Neural crest cell (in vitro differentiated cells): ENCODE measurements at places on chromosomes 2 and 18.

DNA sequence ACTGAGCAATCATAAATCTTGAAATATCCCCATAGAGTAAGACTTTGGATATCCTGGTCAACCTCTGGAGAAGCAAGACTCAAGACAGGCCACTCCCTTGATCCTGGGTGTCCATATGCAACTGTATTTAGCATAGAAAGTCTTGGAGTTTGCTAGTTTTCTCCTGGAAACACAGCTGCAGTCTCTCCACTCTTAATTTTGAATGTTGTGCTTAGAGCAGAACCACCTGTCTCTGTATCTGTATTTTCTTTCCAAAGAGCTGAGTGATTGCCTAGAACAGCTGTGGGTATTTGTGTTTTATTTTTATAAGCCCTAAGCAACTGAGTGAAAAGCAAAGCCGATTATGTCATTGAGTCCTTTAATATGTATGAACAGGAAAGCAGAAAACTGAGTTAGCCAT is 64.1 kb upstream of the ADAM23 start:
- DNase-seq = no peak

DNA sequence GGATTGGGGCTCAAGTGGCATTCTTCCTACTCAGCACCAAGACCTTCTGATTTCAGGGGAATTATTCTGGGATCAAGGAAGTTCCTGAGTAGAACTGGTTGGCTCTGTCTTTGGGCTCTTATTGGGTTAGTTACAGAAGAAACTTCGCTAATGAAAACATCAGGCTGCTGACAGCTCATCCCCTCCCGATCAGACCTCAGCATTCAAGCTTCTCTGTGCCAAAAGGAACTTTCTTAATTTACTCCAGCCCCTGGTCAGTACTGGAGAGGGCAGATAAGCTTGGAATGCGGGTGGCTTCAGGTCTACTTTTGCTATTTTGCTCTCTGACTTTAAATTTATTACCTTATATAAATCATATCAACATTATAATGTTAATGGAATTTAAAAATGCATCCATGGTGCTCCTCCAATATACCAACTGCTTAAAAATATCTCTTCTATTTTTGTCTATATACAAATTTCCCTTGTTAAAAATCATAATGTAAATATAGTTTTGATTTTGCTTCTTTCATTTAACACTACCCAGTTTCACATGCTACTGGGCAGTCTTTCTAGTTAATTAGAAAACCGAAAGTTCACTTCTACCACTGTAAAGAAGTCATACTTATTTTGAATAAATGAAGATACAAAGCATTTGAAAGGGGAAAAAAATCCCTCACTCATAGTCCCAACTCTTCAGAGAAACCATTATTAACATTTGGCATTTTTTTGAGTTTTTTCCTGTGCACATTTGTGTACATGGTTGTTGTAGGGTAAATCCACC is 34.4 kb downstream of the PCARE start:
- DNase-seq = no peak

DNA sequence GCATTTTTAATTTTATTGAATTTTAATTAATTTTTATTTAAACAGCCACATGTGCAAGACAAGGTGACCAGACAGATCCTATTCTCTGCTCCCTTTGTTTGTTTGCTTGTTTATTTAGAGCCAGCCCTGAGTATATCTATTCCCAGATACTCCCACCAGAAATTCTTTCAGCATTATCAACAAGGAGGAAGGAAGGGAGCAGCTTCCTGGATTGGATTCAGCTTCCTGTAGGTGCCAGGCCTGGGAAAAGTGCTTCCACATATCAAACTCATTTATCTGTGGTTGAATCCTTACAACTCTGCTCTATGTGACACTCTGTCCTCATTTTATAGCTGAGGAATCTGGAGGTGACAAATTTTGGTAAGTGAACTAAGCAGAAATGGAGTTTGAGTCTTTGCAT is 60.5 kb upstream of the KLF7 start:
- DNase-seq = no peak

DNA sequence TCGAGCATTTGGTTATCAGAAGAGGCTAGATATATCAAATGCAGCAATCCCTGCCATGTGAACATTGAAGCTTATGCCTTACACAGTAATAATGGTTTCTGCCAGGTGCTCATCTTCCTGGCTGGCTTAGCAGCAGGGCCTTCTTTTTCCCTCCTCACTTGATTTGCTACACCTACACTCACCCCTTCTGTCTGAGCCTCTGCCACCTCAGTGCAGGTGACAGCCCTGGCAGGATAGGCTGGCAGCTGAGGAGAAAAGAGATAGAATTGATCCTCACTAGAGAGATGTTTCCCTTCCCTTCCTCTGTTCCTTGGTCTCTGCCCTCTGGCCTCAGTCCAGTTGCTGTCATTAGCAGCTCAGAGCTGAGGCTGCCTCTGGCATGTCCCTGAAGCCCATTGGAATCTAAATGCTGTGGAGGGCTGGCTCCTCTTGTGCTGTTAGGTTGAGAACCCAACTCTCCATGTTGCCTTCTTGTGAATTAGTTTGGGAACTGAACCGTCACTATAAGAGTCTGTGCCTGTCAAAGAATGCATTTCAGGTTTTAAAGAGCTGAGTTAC is 18.2 kb downstream of the MPHOSPH10 start:
- DNase-seq = no peak
